Large intestine (tissue), 12 donors: ENCODE measurements at places on chromosomes 16 and 17. TPM values are rescaled to one million over a fixed set of nuclear protein-coding genes. Genes with fewer than 3 reads are reported as not detected.
A peak's percentile ranks its signal among the peaks of the same experiment; 100 is the strongest.

Gene GNAO1
- 15.9 TPM for polyA plus RNA-seq

DNA sequence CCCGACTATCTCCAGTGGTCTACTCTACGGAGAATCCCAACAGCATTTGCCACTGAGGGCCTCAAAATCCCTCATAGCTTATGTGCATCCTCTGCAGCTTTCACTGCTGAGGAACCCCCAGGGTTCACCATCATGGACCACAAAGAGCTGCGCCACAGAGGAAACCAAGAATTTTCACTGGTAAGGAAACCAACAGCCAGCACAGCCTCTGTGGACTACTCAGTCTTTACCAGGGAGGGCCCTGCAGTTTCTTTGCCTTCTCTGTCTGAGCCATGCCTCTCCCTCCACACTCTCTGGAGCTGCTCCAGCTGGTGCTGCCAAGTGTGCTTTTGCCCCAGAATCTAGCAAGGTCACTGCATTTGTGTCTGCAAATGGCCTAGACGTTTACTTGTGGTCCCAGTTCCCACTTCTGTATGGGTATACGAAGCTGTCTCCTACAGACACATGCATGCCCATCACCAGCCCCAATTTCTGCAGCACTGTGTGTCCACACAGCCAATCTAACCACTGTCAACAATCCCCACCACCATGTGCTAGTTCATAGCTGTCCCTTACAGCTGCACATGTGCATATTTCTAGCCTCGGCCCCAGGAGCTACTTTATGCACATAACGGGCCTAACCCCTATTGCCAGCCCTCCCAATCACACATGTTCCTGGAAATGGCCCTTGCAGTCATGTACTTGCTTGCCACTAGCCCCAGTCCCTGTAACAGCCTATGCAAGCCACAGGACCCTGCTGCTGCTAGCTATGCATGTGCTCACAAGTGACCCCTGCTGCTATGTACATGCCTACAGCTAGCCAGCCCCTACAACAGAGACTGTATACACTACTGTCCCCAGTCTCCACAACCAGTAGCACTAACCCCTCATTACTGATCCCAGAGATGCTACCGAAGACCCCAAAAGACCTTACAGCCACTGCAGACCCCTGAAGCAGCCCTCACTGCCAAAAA lies 1437.4 kb downstream of the CDH11 start:
- no peak overlapping the region for H3K27ac ChIP-seq
- H3K4me1 ChIP-seq, result no peaks in the 10 kb centered on the region
- H3K36me3 ChIP-seq, result no peaks in the 10 kb centered on the region
- H3K27me3 ChIP-seq, result no peaks in the 10 kb centered on the region
- H3K4me3 ChIP-seq, result no peak overlapping the region
- no peak for DNase-seq

DNA sequence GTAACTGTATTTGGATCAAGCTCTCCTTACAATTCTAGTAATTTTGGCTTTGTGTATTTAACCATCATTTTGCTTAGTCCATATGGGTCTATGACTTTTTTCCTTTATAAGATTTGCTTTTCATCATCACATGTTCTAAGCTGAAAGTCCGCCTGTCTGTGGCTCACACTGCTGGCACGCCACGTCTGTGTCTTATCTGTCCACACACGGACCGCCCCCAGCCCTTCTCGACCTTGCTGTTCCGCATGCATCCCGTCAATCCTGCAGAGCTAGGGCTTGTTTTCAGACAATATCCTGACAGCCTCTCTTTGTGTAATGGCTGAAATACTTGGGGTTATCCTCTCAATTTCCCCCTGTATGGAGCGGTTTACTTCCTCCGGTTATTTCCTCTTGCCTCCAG lies 8.4 kb upstream of the ALDH3A1 start:
- peaks cover 7% of the 10 kb centered on the region for H3K4me1 ChIP-seq
- peak; percentile 60 for DNase-seq
- no peak overlapping the region for H3K4me3 ChIP-seq
- H3K27ac ChIP-seq, result no peak overlapping the region
- H3K36me3 ChIP-seq, result no peaks in the 10 kb centered on the region
- H3K27me3 ChIP-seq, result no peaks in the 10 kb centered on the region

DNA sequence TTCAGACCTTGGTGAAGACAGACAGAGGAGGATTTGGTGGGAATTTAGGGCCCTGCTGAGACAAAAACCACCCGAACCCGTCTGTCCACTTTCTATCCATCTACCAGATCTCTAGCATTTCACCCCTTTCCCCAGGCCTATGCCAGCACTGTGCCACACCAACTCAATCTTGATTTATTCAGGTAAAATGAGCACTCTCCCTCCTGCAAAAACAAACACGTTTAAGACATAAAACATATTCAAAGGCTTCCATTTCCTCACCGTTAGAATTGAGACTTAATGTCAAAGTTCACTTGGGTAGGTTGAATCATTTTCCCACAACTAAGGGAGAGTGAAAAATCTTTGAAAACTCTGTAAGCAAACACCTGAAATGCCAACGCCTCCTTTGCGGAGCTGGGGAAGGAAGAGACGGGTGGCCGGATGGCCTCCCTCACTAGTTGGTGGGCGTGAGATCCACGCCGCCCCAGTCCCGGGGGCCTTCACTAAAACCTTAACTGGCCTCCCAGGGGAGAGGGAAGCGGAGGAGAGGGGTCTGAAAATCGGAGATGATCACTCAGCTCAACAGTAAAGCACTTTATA lies 862 bp downstream of the DCAKD start:
- H3K4me3 ChIP-seq, result peak overlapping the region; percentile 74
- DNase-seq, result peak; percentile 62
- peak overlapping the region; percentile 96 for H3K27ac ChIP-seq
- H3K36me3 ChIP-seq, result no peaks in the 10 kb centered on the region
- H3K27me3 ChIP-seq, result no peaks in the 10 kb centered on the region

Gene DPEP1
- 165 TPM for polyA plus RNA-seq

Gene CHRNE
- polyA plus RNA-seq, result 0.37 TPM

DNA sequence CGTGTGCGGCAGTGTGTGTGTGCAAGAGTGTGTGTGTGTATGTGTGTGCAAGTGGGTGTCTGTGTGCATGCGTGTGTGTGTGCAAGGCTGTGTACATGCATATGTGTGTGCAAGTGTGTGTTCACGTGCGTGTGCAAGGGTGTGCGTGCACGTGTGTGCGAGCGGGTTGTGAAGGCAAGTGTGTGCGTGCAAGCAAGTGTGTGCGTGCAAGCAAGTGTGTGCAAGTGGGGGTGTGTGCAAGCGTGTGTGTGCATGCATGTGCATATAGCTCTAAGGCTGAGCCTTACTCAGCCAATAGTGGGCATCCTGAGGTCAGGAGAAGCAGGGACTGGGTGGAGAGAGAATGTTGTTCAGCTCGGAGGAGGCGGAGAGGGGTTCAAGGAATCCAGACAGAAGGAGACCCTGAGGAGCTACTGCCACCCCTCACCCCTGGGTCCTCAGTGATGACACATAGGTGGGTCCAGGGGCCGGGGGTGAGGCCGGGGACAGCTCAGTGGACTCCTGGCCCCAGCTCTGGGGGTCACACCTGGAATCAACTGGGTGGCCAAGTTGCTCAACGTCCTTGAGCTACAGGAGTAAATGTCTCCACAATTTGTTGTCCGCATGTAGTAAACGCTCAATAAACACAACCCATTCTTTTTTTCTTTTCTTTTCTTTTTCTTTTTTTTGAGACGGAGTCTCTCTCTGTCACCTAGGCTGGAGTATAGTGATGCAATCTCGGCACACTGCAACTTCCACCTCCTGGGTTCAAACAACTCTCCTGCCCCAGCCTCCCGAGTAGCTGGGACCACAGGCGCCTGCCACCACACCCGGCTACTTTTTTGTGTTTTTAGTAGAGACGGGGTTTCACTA lies 1.8 kb downstream of the PRR29 start:
- H3K36me3 ChIP-seq, result no peaks in the 10 kb centered on the region
- peaks cover 16% of the 10 kb centered on the region for H3K4me1 ChIP-seq
- peaks cover 19% of the 10 kb centered on the region for H3K27me3 ChIP-seq
- no peak overlapping the region for H3K27ac ChIP-seq
- DNase-seq, result no peak
